Cardiac septum (tissue), 1 donor: ENCODE measurements at places on chromosomes 5 and 9. TPM values are rescaled to one million over a fixed set of nuclear protein-coding genes. Genes with fewer than 3 reads are reported as not detected.

CBY3 gene
- not detected for total RNA-seq

PCDHGB2 gene
- total RNA-seq = 16.2 TPM

C9orf153 gene
- total RNA-seq = not detected

GPR150 gene
- total RNA-seq = not detected

TRIO gene
- total RNA-seq = 89.8 TPM

PIP5K1B gene
- total RNA-seq = 27.1 TPM

CKS2 gene
- 3.2 TPM for total RNA-seq

REEP2 gene
- 10.8 TPM for total RNA-seq

SLC6A7 gene
- not detected for total RNA-seq

HAPLN1 gene
- total RNA-seq = 0.94 TPM

SERF1A gene
- total RNA-seq = 1.8 TPM
